Activated CD4-positive, alpha-beta T cell treated with anti-CD3 and anti-CD28 coated beads, Interleukin-2, amount 10 ng/mL, durations not matched to agents 7 days and 5 days (primary cell): ENCODE measurements at places on chromosomes 2 and 18.

DNA sequence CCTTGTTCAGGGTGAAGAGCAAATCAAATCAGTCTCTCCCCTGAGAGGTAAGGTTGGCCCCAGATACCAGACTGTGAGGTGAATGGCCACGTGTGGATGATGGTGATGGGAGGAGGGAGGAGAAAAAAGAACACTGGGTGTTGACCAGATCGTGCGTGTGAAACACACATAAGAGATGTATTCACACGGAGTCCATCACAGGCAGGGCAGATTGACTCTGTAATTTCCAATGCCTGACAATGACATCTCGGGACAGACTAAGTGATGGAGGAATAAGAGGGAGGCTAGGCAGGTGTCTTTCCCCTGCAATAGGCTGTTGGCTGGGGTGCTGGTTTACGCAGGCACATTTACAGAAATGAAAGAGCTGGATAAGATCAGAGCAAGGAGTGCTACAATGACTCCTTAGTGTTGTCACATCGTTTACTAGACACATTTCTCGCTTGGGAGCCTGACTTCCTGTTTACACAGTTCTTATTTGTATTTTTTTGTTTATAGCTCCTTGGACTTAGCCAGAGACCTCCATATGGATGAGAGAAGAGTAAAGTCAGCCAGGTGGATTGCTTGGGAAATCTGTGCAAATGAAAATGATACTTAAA is 43.1 kb downstream of the CPO start:
- H3K36me3 ChIP-seq: no peaks in the 10 kb centered on the region
- no peak for DNase-seq
- H3K27ac ChIP-seq: no peak overlapping the region
- H3K4me1 ChIP-seq: peaks cover 13% of the 10 kb centered on the region
- H3K4me3 ChIP-seq: no peak overlapping the region

GRCh38 chr18:12314591-12315305 is 6.7 kb downstream of the TUBB6 start:
- H3K4me3 ChIP-seq: no peak overlapping the region
- no peak for DNase-seq
- H3K27ac ChIP-seq: no peak overlapping the region
- no peaks in the 10 kb centered on the region for H3K4me1 ChIP-seq
- H3K27me3 ChIP-seq: peaks cover 16% of the 10 kb centered on the region

DNA sequence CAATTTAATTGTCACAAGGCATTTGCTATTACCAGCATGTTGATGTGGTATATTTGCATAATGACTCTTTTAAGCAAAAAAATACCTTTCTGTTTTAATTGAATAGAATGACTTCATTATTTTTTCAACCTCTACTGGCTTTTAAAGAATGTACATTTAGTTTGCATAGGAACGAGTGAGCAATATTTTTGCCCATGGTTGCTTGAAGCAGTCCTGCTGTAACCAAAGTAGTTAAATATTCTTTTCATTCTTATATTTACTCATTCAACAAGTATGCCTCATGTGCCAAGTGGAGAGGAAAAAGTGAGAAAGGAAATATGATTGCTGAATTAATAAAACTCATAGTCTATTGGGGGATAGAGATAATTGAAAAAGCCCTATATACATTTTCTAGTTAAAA is 184.7 kb downstream of the DSEL start:
- H3K4me1 ChIP-seq: no peaks in the 10 kb centered on the region
- no peak overlapping the region for H3K4me3 ChIP-seq
- H3K27ac ChIP-seq: no peak overlapping the region
- H3K27me3 ChIP-seq: no peaks in the 10 kb centered on the region

- no peak overlapping the region for H3K27ac ChIP-seq
- no peak for DNase-seq
- peaks cover 13% of the 10 kb centered on the region for H3K4me1 ChIP-seq
- H3K27me3 ChIP-seq: peaks cover 11% of the 10 kb centered on the region
- peaks cover 7% of the 10 kb centered on the region for H3K36me3 ChIP-seq
Measured at GRCh38 chr2:147363181-147363580, 481.6 kb upstream of the ACVR2A start.

- no peaks in the 10 kb centered on the region for H3K27me3 ChIP-seq
- H3K4me3 ChIP-seq: no peak overlapping the region
- H3K4me1 ChIP-seq: no peaks in the 10 kb centered on the region
- H3K27ac ChIP-seq: no peak overlapping the region
- peak; percentile 8 for DNase-seq
- peaks cover 18% of the 10 kb centered on the region for H3K36me3 ChIP-seq
Measured at GRCh38 chr2:222613715-222614331, 42.1 kb downstream of the FARSB start.

GRCh38 chr2:234422981-234423431 is 73.9 kb downstream of the ARL4C start:
- H3K36me3 ChIP-seq: peaks cover 33% of the 10 kb centered on the region
- H3K4me1 ChIP-seq: peaks cover 90% of the 10 kb centered on the region
- H3K27ac ChIP-seq: peak overlapping the region; percentile 99
- no peaks in the 10 kb centered on the region for H3K27me3 ChIP-seq
- peak overlapping the region; percentile 53 for H3K4me3 ChIP-seq
